ENCODE measurements at places on chromosomes 11 and 22.

GRCh38 chr11:134802116-134802515 is 390.1 kb upstream of the B3GAT1 start:
- no peak for DNase-seq
- no peak overlapping the region for H3K27ac ChIP-seq
- no peaks in the 10 kb centered on the region for H3K36me3 ChIP-seq
- H3K4me1 ChIP-seq, result no peaks in the 10 kb centered on the region
- peaks cover 28% of the 10 kb centered on the region for H3K27me3 ChIP-seq
- H3K4me3 ChIP-seq, result no peak overlapping the region

DNA sequence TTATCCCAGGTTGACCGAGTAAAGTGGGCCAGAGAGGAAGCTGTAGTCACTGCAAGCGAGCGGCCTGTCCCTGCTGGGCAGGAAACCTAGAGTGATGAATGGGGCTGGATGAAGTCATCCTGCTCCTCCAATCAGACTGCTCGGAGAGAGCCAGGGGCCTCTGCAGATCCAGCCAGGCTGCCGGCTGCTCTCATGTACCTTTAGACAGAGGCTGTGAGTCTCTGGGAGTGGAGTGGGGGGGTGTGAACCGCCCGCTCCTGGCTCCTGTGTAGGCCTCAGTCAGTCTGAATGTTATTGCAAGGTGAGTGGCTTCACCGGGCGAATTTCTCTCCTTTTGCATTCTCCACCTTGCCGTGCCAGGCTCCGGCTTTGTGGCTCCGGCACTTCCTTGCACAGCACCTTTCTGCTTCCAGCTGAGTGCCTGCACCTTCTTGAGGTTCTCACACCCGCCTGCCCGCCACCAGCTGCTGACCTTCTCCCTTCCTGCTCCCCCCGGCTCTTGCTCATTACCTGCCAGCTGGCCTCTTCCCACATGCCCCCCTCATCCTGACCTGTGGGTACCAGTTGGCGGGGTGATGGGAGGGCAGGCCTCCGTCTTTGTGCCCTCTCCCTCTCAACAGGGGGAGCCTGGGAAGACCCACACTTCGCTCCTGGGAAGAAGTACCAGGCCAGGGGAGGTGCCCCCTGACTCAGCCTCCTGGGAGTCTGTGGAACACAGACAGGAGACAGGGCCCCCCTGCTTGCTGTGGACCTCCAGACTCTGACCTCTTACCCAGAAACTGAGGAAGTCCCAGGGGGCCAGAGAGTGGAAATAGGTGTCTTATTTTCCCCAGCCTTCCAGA is 79.9 kb downstream of the GRAMD1B start:
- no peaks in the 10 kb centered on the region for H3K36me3 ChIP-seq
- no peak overlapping the region for H3K27ac ChIP-seq

- no peak for DNase-seq
- peaks cover 5% of the 10 kb centered on the region for H3K4me1 ChIP-seq
- no peak overlapping the region for H3K27ac ChIP-seq
- H3K4me3 ChIP-seq, result no peak overlapping the region
- peaks cover 29% of the 10 kb centered on the region for H3K36me3 ChIP-seq
Measured at GRCh38 chr11:18106688-18107087, 806 bp upstream of the SAAL1 start.

DNA sequence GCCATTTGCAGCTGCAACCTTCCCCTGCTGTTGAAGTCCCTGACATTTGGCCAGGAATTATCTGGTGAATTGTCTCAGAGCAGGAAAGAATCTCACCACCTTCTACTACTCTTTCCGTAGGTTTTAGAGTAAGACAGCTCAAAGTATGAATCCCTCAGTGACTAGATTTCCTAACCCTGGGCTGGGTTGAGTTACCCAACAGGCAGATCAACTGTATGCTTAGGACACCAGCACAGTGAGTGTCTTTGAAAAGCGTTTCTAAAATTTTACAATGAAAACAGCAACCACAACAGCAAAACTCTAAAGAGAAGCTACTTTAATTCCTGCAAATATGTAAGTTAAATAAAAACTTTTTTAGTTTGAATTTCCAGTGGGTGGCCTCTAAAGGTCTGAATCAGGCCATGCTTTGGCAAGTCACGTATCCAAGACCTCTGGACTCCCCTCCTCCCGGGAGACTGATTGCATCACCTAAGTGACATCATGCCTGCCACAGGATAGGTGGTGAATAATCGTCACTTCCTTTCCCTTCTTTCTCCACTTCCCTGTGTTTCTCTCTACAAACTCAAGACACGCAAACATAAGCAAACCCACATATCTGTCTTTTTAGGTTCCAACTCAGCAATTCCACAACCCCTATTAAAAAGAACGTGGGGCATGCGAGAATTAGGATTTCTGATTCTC is 7.8 kb downstream of the OR8B12 start:
- H3K27me3 ChIP-seq, result no peaks in the 10 kb centered on the region
- H3K4me1 ChIP-seq, result peaks cover 22% of the 10 kb centered on the region
- H3K27ac ChIP-seq, result peak overlapping the region; percentile 26
- H3K4me3 ChIP-seq, result no peak overlapping the region
- no peaks in the 10 kb centered on the region for H3K36me3 ChIP-seq

- DNase-seq, result peak; percentile 40
- no peak overlapping the region for H3K4me3 ChIP-seq
- no peaks in the 10 kb centered on the region for H3K27me3 ChIP-seq
- peak overlapping the region; percentile 65 for H3K27ac ChIP-seq
- peaks cover 17% of the 10 kb centered on the region for H3K4me1 ChIP-seq
Measured at GRCh38 chr11:65224930-65225278, 36.9 kb upstream of the POLA2 start.

DNA sequence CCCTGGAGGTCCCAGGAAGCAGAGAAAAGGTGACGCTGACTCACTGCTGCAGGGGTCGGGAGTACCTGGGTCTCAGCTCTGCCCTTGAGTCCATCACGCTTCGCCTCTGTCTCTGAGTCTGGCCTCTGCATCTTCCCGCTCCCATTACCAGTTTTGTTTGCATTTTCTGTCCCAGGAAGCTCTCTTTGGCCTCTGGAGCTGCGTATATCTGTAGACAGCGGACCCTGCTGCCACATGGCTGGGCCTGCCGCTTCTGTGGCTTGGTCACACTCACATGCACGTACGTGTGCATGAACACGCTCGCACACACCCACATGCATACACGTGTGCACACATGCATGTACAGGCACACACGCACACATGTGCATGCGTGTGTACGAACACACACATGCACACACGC is 20.8 kb upstream of the APOBEC3A start:
- H3K4me3 ChIP-seq, result no peak overlapping the region
- no peaks in the 10 kb centered on the region for H3K36me3 ChIP-seq
- peaks cover 2% of the 10 kb centered on the region for H3K27me3 ChIP-seq
- no peak overlapping the region for H3K27ac ChIP-seq

GRCh38 chr11:24413391-24413790 is 83.5 kb upstream of the LUZP2 start:
- H3K27ac ChIP-seq, result no peak overlapping the region
- H3K27me3 ChIP-seq, result no peaks in the 10 kb centered on the region

GRCh38 chr11:117313091-117313490 is 3.0 kb downstream of the BACE1 start:
- no peaks in the 10 kb centered on the region for H3K36me3 ChIP-seq
- no peak overlapping the region for H3K4me3 ChIP-seq
- no peak for DNase-seq
- H3K27me3 ChIP-seq, result peaks cover 11% of the 10 kb centered on the region
- H3K27ac ChIP-seq, result no peak overlapping the region

DNA sequence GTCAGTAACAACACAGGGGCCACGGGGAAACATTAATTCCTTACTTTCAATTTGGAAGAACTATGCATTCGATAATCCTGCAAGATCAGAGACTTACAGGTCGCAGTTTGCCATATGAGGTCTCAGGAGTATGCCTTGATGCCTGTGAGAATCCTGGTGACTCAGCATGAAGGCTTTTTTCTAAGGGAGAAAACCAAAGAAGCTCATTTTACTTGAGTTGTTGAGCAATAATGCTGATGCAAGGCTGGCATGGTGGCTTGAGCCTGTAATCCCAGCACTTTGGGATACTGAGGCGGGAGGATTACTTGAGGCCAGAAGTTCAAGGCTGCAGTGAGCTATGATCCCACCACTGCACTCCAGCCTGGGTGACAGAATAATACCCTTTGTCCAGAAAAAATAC is 26.6 kb downstream of the ATG16L2 start:
- no peak overlapping the region for H3K4me3 ChIP-seq
- no peak for DNase-seq
- peaks cover 12% of the 10 kb centered on the region for H3K36me3 ChIP-seq
- no peak overlapping the region for H3K27ac ChIP-seq

DNA sequence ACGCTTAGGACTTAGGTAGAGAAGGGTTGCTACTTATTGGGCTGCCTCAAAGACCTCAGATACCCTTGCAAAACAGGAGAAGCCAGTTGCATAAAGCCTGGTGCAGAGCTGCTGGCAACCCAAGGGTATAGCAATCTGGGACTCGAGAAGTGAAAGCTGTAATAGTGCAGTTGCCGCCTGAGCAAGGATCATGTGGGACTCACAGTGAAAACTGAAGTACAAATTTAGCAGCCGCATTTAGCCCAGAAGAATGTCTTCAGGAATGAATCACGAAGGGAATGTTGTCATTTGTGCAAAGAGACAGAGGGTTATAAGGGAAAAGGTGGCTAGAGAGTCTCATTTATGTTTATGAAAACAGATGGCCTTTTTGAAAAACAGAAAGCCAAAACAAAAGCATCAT is 267.2 kb downstream of the TENM4 start:
- DNase-seq, result no peak
- no peak overlapping the region for H3K4me3 ChIP-seq
- H3K27ac ChIP-seq, result no peak overlapping the region

DNA sequence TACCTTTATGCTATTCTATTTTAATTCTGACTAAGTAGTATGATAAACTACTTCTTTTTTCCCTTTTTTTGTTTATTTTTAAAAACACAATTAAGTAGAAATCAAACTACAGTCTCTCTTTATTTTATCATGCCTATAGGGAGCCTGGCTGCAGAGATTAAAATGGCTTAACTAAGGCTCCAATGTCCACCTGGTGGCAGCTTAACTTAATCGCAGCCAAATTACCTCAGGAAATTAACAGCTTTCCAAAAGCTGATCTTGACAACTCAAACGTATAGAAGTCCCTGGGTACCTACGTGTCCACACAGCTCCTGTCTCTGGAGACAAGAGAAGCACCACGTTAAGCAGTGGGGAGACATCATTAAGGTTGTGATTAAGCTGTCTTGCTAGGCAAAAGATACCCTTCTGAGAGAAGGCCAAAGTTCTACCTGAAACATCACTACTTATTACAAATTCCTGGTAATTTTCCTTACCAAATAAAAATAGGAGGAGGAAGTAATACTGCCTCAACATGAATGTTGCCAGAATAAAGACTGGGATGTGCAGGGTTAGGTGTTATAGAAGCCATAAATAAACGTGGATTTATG is 63.2 kb upstream of the SNX19 start:
- no peaks in the 10 kb centered on the region for H3K27me3 ChIP-seq
- no peak overlapping the region for H3K4me3 ChIP-seq
- DNase-seq, result peak; percentile 10
- no peaks in the 10 kb centered on the region for H3K36me3 ChIP-seq
- H3K4me1 ChIP-seq, result no peaks in the 10 kb centered on the region

All from K562 (cell line).